ENCODE measurements at places on chromosomes 5 and 9.

DNA sequence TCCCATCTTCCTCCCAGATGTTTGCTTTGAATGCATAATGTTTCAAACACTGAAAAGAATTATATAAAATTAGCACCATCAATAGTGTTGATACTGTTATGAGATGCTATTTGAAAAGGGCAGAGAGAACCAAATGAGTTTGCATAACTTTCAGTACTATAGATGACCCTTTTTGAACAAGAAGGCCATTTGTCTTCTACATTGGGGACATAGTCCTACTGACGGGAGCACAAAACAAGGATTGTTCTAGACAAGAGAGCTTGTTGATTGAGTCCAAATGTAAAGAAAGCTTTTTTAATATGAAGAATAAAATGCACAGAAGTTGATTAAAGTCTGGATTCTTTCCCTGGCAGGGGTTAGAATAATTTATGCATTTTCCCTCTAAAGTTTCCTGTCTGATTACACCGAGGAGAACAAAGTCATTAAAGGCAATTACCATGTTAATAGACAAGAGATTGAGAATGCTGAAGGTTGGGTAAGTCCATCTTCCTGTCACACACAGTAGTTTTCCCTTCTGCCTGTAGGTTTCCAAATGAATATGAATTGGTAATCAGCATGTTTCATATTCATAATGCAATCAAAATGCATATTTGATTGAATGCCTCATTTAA, 32.8 kb upstream of the ADCY2 start:
- no peak for DNase-seq

DNA sequence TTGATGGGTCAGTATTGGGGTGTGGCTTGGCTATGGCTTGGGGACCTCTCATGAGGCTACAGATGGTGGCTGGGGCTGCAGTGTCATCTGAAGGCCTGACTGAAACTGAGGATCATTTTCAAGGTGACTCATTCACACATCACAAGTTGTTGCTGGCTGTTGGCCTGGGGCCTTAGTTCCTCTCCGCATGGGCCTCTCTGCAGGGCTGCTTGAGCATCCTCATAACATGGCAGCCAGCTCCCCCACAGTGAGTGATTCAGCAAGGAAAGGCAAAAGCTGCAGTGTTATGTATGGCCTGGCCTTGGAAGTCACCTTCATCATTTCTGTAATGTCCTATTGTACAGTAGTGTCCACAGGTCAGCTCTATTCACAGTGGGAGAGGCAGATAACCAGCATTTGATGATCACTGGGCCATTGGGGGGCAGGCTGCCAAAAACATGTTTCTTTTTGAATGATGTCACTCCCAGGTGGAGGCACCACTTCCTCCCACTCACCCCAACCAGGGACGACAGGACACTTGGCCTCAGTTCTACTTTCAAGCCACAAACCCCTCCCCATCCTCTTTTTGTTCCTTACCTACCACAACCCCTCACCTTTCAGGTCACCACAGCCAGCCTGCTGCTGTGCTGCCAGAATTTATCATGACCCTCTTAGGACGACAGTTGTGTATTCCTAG, 14.4 kb downstream of the FGD3 start:
- no peak for DNase-seq

DNA sequence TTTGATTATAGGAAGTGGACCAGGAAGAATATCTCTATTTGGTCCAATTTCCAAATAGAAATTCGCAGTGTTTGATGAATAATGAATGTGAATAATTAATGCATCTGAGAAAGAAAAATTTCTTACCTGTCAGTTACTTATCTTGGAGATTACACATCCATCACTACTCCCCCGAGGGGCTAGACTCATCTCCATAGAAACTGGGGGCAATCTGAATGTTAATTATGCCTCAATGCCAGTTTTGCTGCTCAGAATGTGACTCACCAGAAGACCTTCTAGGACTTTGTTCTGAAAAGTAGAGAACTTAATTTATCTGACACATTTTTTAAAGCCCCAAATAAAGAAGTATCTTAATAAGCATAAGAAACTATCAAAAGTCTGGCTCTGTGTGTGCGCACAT, 233.4 kb upstream of the NR4A3 start:
- DNase-seq = no peak

DNA sequence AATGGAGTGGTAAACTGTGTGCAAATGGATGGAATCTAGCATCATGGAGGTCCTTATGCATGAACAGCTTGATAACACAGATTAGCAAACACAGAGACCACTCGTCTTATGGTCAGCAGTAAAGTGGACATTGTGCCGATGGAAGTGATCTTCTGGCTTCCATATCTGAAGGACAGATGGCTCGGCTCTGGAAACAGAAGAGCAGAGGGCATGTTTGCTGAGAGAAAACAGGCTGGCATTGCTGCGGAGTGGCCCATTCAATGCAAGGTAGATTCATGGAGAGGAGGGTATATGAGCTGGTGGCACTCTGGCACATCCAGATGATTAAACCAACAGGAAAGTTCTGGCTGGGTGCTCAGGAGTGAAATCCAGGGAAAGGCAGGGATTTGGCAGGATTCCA, 513.2 kb downstream of the DIRAS2 start:
- no peak for DNase-seq

DNA sequence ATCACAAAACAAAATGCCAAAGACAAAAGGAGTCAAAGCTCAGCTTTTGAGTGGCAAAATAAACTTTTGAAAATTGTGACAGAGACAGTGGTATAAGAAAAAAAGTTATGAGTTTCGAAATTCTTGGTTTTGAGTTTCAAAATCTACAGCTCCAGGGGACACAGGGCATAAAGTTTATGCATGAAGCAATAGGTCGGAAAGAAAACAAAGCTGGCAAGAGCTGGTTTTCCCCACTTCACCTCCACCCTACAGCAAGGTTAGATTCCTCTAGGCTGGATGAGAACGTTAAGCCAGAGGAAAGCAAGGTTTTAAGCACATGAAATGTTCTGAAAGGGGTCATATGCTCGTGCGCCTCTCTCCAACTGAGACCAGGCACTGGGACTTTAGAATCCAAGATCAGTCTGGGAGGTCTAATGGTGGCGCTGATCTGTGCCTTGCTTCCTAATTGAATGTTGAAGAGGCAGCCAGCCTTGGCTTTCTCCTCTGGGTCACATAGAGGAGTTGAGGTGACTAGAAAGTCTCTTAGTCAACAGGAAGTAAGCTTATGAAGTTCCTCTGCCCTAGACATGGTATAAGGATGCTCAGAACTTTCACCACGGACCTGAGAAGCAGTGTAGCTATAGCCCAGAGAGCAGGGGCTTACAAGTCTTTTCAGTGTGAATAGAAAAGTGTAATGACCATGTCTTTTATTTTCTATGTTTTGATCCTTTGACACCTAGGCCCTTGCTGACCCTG, 167.7 kb upstream of the DMAC1 start:
- no peak for DNase-seq
